Stimulated activated naive CD4-positive, alpha-beta T cell (primary cell): ENCODE measurements at places on chromosomes 2 and 18.

GRCh38 chr2:31286961-31287550 is 53.1 kb downstream of the EHD3 start:
- no peak for DNase-seq

DNA sequence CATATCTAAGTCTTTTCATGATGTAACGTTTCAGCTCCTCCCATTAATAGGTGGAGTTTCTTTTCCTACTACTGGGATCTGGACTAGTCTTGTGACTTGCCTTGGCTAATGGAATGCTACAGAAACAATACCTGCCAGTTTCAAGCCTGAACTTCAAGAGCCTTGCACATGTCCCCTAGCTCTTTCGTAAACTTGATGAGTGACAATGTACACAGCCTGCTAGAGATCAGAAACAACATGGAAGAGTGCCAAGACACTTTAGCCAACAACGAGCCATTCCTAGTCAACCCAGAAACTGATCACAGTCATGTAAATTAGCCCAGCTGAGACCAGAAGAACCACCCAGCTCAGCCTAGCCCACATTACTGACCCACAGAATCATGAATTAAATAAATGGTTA is 24.8 kb upstream of the STK39 start:
- DNase-seq, result no peak

GRCh38 chr2:202193881-202194353 is 44.5 kb downstream of the SUMO1 start:
- no peak for DNase-seq

DNA sequence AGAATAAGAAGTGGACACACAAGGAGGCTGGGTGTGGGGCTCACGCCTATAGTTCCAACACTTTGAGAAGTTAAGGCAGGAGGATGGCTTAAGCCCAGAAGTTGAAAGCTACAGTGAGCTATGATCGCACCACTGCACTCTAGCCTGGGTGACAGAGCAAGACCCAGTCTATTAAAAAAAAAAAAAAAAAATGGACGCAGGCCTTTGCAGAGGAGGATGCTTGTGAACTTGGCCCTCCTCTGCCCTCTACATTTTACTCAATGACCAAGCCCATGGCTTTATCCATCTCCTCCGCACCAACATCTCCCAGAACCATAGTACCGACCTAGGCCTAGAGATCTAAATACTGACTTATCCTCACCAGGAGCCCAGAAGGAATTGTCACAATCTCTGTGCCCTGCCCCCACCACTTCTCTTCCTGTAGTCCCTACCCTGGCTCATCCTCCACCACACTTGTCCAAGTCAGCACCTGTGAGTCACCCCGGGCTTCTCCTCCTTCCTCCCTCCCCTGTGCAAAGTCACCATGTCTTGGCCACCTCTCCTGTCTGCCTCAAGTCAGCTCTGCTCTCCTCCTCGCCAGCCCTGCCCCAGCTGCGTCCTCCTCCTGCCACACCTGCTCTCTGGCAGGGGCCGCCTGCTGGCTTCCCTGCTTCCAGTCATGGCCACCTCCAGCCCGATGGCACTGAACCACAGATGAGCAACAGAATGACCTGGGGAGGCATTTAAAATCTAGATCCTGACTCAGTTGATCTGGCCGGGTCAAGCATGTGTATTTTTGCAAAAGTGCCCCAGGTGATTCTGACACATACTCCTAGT is 35.8 kb upstream of the ASPRV1 start:
- no peak for DNase-seq

DNA sequence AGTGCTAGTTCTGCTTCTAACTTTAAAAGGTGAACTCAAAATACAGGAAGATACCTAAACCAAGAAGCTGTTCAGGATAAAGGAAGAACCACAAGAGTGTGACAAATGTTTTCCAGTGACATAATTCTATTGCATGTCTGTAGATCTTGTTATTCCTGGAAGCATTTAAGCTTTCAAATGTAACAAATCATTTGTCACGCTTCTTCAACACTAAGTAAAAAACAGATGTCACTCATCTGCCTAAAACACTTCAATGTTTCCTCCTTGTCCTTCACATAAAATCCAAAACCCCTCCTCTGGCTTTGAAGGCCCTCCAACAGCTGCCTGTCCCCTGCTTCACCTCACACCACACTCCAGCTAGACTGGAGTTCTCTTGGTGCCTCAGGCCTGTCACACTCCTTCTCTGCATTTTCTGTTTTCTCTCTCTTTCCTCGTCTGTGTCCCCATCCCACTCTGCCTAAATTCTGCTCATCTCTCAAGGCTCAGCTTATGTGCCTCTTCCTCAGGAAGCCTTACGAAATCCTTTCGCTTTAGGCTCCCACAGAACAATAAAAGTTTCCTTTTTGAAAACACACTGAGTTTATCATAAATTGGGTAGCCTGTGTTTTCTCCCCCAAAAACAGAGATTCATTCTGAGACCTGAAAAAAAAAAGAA is 6.4 kb upstream of the CLEC4F start:
- no peak for DNase-seq

DNA sequence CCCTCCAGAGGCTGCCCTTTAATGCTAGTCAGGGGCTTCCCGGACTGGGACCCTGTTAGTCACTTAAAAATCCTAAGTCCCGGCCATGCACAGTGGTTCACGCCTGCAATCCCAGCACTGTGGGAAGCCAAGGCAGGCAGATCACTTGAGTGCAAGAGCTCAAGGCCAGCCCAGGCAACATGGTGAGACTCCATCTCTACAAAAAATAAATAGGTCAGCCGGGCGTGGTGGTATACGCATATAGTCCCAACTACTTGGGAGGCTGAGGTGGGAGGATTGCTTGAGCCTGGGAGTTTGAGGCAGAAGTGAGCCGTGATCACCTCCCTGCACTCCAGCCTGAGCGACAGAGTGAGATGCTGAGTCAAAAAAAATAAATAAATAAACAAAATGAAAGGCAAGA is 17.2 kb upstream of the KCNG2 start:
- DNase-seq, result no peak

DNA sequence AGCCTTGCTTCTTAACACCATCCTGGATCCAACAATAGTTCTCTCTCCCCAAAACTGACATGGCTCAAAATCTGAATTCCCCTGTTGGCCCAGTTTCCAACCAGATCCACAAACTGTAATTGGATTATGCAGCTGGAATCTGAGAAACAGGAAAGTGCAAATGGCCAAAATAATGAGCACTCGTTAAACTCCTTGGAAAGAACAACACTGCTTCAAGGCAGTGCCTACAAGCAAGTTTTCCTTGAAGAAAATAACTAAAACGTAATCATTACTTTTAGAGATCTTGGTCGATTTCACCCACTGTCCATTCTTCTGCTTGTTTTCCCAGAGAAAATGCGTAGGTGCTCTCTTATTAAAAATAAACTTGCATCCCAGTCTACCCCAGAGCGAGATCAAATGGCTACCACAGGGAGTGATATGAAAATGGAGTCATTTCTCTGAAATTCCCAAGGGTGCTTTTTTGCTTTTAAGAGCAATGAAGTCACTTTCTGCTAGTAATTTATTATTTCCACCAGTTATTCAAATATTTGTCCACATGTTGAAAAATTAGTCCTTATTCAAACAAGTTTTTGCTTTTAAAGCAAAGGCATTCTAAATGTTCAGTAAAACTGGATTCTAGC is 264.2 kb downstream of the C1D start:
- no peak for DNase-seq

DNA sequence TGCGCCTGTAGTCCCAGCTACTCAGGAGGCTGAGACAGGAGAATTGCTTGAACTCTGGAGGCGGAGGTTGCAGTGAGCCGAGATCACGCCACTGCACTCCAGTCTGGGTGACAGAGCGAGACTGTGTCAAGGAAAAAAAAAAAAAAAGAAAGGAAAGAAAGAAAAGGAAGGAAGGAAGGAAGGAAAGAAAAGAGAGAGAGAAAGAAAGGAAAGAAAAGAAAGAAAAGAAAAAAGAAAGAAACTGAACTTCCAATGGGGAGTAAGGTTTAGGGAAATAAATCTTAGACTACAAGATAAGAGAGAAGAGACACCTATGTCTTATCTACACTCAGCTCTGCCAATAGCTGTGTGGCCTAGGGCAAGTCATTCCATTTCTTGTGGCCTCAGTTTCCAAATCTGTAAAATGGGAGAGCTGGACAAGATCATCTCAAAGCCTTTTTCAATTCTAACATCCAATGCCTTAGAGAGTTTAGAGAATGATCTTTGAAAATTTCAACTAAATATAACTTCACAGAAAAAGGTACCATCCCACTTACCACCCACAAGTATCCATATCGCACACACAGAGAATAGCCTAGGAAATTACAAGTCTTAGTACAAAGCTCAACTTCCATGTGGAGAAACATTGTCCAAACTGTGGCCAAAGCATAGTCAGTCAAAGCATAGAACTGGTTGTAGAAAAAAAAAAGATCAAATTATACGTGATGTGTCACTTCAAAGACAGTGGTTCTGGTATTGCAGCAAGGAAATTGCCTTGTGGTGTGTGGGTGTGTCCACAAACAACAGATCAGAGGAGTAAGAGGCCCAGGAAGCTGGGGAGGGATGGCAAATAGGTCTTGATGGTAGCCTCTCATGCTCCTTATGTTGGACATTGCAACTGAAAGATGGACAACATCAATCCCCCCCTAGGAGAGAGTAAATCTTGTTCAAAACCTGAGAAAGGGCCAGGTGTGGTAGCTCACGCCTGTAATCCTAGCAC is 42.4 kb downstream of the SLC14A2 start:
- DNase-seq, result no peak

GRCh38 chr2:20210462-20210861 is 14.5 kb downstream of the SDC1 start:
- no peak for DNase-seq

GRCh38 chr18:75283731-75284130 is 73.1 kb downstream of the TSHZ1 start:
- no peak for DNase-seq

- DNase-seq, result no peak
Observed at GRCh38 chr18:13643261-13643751, 83.1 kb downstream of the FAM210A start.

DNA sequence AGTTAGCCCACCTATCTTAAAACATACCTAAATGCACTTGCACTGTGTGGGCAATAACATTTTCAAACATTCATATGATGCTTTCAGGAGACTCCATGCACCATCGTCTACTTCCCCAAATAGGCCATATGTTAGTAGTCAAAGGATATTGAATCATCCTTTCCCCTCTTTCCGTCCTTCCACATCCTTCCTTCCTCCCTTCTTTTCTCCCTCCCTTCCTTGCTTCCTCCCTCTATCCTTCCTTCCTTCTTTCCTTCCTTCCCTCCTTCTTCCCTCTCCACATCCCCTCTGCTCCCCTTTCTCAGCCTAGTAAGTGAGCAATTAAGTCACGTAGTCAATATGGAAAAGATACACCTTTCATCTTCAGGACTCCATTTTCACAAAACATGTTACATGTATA is 73.8 kb downstream of the ZEB2 start:
- no peak for DNase-seq

DNA sequence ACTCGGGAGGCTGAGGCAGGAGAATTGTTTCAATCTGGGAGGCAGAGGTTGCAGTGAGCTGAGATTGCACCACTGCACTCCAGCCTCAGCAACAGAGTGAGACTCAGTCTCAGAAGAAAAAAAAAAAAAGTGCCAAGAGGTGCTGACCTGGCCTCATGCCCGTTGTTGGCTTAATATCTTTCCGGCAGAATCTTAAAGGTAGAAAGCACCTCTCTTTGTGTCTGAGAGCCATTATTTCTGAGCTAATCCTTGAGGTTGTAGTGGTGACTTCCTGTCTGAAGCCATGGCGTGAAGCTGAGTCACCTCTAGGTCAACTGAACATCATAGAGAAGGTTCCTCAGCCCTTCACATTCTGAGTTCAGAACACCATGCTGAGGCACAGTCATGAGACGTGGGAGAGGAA is 60.4 kb downstream of the WDSUB1 start:
- DNase-seq, result no peak

DNA sequence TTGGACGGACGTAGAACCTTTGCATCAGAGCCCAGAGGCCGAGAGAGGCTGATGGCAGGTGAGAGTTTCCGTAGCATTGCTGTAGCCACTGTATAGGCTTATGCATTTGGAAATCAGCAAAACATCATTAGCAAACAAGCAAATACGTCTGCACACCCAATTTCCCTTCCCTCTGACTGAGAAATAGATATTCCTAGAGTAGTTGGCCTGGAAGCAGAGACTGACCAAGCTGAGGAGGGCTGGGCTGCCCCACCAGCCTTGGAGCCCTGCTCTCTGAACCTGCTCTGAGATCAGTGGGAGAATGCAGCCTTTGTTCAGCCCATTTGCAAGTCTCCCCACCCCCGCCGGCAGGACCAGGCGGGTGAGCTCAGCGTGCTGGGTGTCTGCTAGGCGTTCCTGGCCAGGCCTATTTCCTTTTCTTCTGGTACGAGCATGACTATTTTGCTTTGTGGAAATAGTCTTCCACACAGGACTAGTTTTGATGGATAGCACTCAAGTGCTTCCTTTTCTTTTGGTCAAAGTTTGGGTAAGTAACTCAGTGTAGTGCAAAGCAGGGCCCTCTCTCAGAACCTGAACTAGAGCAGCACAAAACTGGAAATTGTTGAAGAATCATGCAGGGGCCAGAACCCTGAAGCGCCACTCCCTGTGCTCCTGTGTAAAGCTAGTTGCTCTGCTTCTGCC is 21.9 kb upstream of the RNF149 start:
- no peak for DNase-seq

GRCh38 chr2:2320486-2321199 is 10.4 kb downstream of the MYT1L start:
- DNase-seq, result no peak

DNA sequence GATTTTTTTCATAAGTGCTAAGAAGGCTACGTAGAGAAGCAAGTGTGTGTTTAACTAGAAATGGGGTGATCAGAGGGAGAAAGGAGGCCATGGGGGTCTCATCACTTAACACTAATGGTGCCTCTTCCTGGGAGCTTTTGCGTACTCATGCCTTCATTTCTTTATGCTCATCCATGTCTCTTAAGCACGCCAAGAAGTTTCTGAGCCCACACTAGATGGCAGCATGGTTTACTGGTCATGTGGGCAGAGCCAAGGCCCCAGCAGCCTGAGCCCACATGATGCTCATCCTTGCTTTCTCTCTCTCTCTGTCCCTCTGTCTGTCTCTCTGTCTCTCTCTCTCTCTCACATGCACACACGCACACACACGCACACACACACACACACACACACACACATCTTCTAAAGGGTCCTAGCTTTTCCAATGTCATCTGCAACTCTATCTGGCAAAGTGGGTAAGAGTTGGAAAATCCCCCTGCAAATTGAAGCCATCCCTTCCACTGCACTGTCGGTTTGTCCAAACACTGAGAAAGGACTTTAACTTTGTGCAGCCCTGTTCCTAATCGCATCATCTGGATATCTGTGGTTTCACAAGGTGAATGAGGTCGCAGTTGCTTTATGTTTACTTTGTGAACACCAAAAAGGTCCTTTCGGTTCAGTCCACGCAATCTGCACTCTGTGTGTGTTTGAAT is 137.1 kb upstream of the CCDC68 start:
- DNase-seq, result no peak

GRCh38 chr2:233090879-233091278 is 30.7 kb downstream of the INPP5D start:
- DNase-seq, result no peak

GRCh38 chr2:5203134-5203755 is 488.9 kb upstream of the SOX11 start:
- no peak for DNase-seq

GRCh38 chr2:774436-774835 is 97.2 kb upstream of the TMEM18 start:
- no peak for DNase-seq

- DNase-seq, result no peak
Observed at GRCh38 chr18:56312551-56313335, 325.6 kb downstream of the TXNL1 start.

- DNase-seq, result no peak
Observed at GRCh38 chr18:28801876-28802275, 624.9 kb upstream of the CDH2 start.
